ENCODE measurements at places on chromosomes 2 and 18. TPM values are rescaled to one million over a fixed set of nuclear protein-coding genes. Genes with fewer than 3 reads are reported as not detected.

Gene CYP27C1
- polyA plus RNA-seq = 1.2 TPM

Gene PKDCC
- polyA plus RNA-seq = 7.8 TPM

Gene XIRP2
- 0.35 TPM for polyA plus RNA-seq

Gene OR6B2
- not detected for polyA plus RNA-seq

Gene MSTN
- not detected for polyA plus RNA-seq

Gene DYNAP
- polyA plus RNA-seq = not detected

Gene ZNF892
- not detected for polyA plus RNA-seq

Gene CFAP65
- polyA plus RNA-seq = not detected

Gene ERBB4
- polyA plus RNA-seq = 0.13 TPM

DNA sequence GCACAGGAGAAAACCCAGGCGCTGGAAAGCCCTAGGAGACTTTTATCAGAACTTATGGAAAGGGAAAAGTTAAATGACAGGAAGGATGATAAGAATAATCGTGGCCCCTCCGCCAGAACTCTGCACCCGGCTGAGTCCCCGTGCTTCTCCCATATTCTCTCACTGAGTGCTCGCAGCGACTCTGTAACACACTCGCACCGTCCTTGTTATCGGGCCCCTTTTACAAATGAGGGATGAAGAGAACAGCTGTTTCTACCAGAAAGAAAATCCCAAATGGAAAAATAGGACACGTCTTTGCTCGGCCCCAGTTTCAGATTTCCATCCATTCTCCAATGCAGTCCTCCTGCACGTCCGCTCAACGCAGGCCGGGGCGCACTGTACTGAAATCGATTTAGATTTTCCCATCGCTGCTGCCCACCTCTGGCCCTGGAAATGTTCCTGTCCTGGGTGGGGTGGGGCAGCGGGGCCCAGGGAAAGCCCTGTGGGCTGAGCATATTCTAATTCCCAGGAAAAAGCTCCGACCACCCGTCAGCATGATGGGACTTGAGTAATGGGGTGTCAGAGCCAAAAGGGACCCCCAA lies 66.4 kb downstream of the KCNF1 start:
- H3K27me3 ChIP-seq = peaks cover 12% of the 10 kb centered on the region
- H3K4me3 ChIP-seq = no peak overlapping the region
- no peak overlapping the region for H3K27ac ChIP-seq
- no peaks in the 10 kb centered on the region for H3K36me3 ChIP-seq
- no peaks in the 10 kb centered on the region for H3K4me1 ChIP-seq

DNA sequence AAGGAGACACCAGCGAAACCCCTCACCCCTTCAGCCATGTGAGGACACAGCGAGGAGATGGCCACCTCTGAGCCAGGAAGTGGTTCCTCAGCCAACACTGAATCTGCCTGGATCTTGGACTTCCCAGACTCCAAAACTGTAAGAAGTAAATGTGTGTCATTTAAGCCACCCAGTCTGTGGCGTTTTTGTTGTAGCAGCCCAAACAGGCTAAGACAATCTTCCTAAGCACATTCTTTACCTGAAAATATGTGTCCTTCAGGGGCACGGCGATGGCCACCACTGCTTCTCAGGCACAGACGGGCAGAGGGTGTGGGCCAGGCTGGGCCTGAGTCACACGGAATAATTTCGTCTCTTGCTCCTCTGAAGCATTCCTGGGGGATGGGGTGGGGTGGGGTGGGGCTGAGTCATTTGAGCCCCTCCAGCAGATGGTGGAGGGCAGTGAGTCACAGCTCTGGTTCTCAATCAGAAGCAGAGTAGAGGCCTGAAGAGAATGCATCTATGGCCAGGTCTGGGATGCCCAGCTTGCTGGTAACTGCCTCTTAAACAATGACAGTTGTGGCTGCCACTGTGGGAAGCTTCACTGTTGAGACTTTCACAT lies 142.4 kb downstream of the CAPN13 start:
- H3K27me3 ChIP-seq = no peaks in the 10 kb centered on the region
- no peak overlapping the region for H3K27ac ChIP-seq
- no peaks in the 10 kb centered on the region for H3K36me3 ChIP-seq
- H3K4me1 ChIP-seq = peaks cover 5% of the 10 kb centered on the region

DNA sequence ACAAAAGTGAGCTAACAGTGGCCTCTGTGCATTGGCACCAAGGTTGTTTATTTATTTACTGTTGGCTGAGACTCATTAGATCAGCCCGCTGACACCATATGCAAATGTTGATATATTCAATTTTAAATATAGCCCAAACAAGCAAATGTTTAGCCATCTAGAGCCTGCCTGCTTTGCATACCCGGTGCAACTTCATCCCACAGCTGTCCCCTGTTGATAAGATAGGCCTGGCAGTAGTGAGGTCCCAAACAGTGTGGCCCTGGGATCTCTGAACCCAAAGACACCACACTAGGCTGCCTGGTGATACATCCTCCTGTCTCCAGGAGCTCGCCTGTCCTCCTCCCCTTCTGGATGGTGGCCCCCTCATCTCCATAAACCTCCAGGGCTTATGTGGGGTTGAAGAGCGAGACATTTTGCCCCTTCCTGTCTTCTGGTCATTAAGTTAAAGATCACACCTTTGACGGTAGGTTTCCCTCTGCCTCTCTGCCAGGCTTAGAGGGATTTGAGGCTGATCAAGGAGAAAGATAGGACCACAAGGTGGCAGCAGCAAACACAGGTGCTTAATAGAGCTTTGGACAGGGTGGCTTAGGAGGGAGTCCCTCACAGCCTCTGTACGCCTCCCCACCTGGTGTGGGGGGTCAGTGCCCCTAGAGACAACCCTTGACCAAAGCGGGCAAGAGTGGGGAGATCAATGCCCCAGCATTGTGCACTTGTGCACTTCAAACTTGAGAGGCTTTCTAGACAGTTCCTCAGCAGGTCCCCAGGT lies 23.7 kb upstream of the MYO5B start:
- no peak overlapping the region for H3K27ac ChIP-seq
- no peaks in the 10 kb centered on the region for H3K36me3 ChIP-seq
- no peaks in the 10 kb centered on the region for H3K27me3 ChIP-seq
- no peak overlapping the region for H3K4me3 ChIP-seq
- H3K4me1 ChIP-seq = no peaks in the 10 kb centered on the region
- DNase-seq = peak; percentile 35

DNA sequence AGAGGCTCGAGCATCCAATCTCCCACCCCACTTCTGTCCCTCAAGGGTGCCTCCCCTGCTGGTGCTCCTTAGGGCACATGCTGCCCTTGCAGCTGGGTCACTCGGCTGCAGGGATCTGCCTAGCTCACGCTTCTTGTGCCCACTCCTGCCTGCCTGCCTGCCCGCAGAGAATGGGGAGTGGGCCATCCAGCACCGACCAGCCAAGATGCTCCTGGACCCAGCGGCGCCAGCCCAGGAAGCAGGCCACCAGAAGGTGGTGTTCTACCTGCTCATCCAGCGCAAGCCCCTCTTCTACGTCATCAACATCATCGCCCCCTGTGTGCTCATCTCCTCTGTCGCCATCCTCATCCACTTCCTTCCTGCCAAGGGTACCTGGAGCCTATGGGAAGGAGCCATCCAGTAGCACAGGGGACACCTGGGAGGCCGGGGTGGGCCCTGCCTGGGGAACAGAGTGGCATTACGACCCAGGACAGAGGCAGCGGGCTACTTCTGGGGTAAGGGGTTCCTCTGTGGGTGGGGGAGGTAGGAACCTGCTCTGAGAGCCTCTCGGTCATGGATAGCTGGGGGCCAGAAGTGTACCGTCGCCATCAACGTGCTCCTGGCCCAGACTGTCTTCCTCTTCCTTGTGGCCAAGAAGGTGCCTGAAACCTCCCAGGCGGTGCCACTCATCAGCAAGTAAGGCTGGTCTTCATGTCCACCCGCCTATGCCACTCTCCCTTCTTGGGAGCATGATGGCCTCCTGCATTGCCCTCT lies 3.4 kb downstream of the CHRNG start:
- no peaks in the 10 kb centered on the region for H3K36me3 ChIP-seq
- no peaks in the 10 kb centered on the region for H3K27me3 ChIP-seq
- no peak overlapping the region for H3K27ac ChIP-seq
- no peaks in the 10 kb centered on the region for H3K4me1 ChIP-seq
- H3K4me3 ChIP-seq = no peak overlapping the region

DNA sequence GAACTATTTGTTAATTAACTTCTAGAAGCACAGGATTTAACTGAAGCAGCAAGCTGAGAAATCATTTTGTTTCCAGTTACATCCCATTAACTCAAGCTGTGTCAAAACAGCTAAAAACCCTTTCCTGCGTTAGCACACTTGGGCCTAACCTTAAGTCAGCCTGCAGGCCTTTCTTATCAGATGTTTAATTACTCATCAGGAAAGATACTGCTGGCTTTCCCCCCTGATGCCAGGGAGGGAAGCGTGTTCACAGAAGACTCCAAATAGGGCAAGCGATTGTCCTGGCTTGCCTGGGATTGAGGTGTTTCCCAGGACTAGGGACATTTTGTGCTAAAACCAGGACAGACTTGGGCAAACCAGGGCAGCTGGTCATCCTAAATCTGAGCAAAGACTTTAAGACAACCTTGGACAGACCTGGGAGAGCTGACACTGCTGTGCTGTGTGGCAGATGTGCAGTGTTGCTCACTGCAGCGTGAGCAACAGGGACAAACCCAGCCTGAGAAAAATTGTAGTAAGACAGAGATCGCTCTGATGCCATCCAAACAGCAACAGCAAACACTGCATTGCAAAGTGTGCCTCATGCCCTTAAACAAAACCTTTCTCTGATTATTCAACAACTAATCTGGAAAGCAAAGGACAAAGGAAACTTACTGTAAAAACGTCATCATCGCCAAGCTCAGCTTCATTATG lies 100.9 kb downstream of the SPRED2 start:
- H3K27ac ChIP-seq = no peak overlapping the region
- no peaks in the 10 kb centered on the region for H3K36me3 ChIP-seq
- H3K27me3 ChIP-seq = no peaks in the 10 kb centered on the region
- H3K4me1 ChIP-seq = no peaks in the 10 kb centered on the region
- no peak for DNase-seq

- DNase-seq = peak; percentile 69
- peak overlapping the region; percentile 80 for H3K4me3 ChIP-seq
- H3K27me3 ChIP-seq = no peaks in the 10 kb centered on the region
These were observed 4.6 kb downstream of the TGIF1 start for GRCh38 chr18:3454365-3455089.

- no peaks in the 10 kb centered on the region for H3K4me1 ChIP-seq
- no peaks in the 10 kb centered on the region for H3K36me3 ChIP-seq
- H3K4me3 ChIP-seq = no peak overlapping the region
- DNase-seq = peak; percentile 61
These were observed 804.3 kb downstream of the KCNJ3 start for GRCh38 chr2:155502766-155503165.

GRCh38 chr2:196827356-196827755 lies 18.2 kb upstream of the C2orf66 start:
- H3K4me3 ChIP-seq = no peak overlapping the region
- H3K36me3 ChIP-seq = no peaks in the 10 kb centered on the region
- no peak overlapping the region for H3K27ac ChIP-seq

GRCh38 chr2:55461679-55462078 lies 42.0 kb upstream of the CCDC88A start:
- no peak for DNase-seq
- H3K27me3 ChIP-seq = no peaks in the 10 kb centered on the region
- no peak overlapping the region for H3K4me3 ChIP-seq
- H3K36me3 ChIP-seq = no peaks in the 10 kb centered on the region

DNA sequence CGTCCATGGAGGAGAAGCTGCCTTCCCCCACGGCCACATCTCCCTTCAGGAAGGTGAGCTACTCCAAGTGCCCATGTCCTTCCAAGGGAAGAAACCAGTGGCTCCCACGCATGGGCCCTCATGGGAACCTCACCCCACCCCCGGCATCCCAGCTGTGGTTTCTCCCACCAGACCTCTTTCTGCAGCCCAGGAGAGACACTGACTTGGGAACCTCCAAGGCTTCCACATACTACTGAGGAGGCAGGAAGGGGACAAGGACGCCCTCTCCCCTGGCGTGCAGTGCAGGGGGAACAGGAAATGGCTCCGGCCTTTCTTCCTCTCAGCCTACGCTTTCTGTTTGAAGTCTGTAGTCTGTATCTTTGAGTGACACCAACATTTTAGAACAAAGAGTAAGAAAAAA lies 104.5 kb upstream of the EPC2 start:
- H3K4me1 ChIP-seq = no peaks in the 10 kb centered on the region
- no peaks in the 10 kb centered on the region for H3K36me3 ChIP-seq
- DNase-seq = no peak
- H3K27ac ChIP-seq = no peak overlapping the region

GRCh38 chr18:5286525-5286924 lies 9.0 kb downstream of the ZBTB14 start:
- H3K27ac ChIP-seq = no peak overlapping the region
- no peak overlapping the region for H3K4me3 ChIP-seq
- no peak for DNase-seq
- no peaks in the 10 kb centered on the region for H3K4me1 ChIP-seq
- H3K27me3 ChIP-seq = no peaks in the 10 kb centered on the region

- H3K27me3 ChIP-seq = no peaks in the 10 kb centered on the region
- H3K4me3 ChIP-seq = no peak overlapping the region
- DNase-seq = no peak
- H3K36me3 ChIP-seq = peaks cover 9% of the 10 kb centered on the region
- H3K27ac ChIP-seq = no peak overlapping the region
These were observed 31.1 kb upstream of the TTC32 start for GRCh38 chr2:19932928-19933327.

GRCh38 chr2:31032475-31032874 lies 105.8 kb downstream of the GALNT14 start:
- no peaks in the 10 kb centered on the region for H3K27me3 ChIP-seq
- H3K4me1 ChIP-seq = no peaks in the 10 kb centered on the region
- no peak overlapping the region for H3K4me3 ChIP-seq
- DNase-seq = no peak
- no peak overlapping the region for H3K27ac ChIP-seq
- no peaks in the 10 kb centered on the region for H3K36me3 ChIP-seq

GRCh38 chr2:125745514-125745913 lies 910.4 kb upstream of the GYPC start:
- H3K36me3 ChIP-seq = no peaks in the 10 kb centered on the region
- no peaks in the 10 kb centered on the region for H3K27me3 ChIP-seq
- peak; percentile 37 for DNase-seq
- H3K27ac ChIP-seq = no peak overlapping the region
- H3K4me3 ChIP-seq = no peak overlapping the region

DNA sequence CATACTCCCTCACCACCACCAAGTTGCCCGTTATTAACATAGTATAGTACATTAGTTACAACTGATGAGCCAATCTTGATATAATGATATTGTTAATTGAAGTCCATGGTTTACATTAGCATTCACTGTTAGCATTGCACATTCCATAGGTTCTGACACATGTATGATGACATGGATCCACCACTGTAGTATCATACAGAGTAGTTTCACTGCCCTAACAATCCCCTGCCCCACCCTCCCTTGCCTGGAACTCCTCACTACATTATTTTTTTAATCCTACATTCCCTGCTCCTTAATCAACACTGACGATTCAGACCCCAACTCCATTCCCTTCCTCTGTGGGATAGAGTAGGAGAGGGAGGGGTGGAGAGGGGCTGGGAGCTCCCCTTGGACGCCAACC lies 20.2 kb upstream of the ST3GAL5 start:
- H3K4me3 ChIP-seq = no peak overlapping the region
- H3K27ac ChIP-seq = no peak overlapping the region
- DNase-seq = no peak
- H3K36me3 ChIP-seq = no peaks in the 10 kb centered on the region
- H3K27me3 ChIP-seq = no peaks in the 10 kb centered on the region
- no peaks in the 10 kb centered on the region for H3K4me1 ChIP-seq

Measured in small intestine (tissue), 16 donors.